Endothelial cell of umbilical vein (primary cell): ENCODE measurements at places on chromosomes 7 and 10. TPM values are rescaled to one million over a fixed set of nuclear protein-coding genes. Genes with fewer than 3 reads are reported as not detected.

DNA sequence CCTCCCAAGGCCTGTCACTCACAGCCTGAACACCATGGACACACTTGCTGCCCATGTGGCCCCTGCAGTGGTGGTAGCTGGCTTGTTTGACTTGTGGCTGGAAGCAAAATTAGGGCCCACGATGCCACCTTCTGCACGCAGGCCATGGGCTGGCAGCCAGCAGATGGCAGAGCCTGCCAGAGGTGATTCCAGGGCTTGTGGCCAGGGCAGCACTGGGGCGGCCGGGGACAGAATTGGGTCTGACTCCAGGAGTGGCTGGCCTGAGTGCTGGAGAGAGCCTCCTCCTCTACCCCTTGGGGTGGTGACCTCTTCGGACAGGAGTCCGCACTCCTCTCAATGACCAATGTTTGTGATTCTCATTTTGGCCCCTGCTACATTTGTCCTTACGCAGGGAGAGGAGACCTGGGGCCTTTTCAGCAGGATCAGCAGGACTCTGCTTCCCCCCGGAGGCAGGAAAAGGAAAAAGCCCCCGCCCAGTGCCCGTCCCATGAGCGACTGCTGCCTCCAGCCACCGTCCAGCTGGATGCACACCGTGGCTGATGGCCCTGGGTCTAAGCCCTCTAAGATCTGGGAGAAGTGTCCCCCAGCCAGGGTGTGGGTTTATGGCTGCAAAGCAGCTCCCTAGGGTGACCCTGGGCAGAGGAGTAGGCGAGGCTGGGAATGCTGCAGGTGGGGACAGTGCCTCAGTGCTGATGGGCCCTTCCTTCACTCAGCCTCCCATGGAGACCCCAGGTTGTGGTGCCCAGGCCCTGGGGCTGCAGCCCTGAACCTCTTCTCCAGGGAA is 26.5 kb downstream of the DNAJB12 start:
- DNase-seq, result peak; percentile 72

DNA sequence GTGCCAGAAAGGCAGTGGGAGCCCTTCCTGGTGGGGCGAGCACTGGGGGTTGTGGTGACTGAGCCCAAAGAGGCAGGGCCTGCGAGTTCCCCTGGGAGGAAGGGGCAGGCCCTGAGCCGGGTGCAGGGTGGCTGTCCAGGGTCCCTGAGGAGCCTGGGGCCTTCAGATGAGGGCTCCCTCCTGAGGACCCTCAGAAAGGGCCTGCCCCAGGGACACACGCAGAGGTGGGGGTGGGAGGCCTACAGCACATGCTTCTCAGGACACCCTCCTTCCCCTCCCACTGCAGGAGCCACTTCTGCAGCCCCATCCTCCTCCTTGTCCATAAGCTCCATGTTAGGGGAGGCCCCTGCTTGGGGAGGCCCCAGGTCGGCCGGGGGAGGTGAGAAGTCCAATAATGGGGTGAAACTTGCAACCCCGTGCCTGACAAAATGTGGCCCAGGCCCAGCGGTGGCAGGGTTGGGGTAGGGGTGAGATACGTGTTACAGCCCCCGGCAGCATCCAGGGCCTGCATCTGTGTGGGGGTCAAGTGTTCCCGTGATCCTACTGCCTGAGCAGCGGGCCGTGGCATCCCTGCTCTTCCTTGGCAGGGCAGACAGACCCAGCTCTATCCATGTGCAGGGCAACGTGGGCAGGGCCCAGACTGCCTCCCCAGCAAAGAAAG is 31.8 kb upstream of the RET start:
- no peak for DNase-seq

DNA sequence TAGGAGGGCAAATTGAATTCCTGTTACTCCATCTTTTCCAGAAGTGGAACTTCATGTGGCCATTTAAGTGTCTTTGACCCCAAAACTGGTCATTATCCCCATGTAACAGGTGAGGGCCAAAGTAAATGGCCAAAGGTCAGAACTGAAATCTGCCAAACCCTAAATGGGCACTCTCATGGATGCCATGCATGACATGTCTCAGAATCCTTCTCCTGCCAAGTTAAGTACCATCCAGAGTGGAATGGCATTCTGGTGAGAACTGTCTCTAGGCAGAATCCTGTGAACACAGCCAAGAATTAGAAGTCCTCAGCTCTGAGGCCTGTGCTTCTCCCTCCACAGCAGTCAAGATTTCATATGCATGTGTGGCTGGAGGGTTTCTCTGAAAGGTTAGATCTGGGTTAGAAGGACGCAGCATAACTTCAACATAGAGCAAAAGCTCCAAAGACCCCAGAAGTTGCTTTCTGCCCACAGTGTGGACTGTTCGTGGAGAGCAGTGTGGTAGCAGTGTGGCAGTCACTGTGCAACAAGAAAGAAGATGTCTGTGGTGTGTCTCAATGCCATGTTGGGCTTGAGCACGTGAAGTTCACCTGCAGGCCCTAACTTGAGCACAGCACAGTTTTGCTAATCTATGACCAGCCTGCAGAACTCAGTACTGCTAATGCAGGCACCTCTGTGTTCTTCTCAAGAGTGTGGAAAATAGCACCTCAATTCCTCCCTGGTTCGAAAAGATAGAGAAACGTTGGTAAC is 121.3 kb downstream of the ADCY1 start:
- no peak for DNase-seq

- DNase-seq, result no peak
These were observed 601.1 kb downstream of the SORCS1 start for GRCh38 chr10:106563384-106563783.

GRCh38 chr7:16114633-16115032 is 306.7 kb downstream of the CRPPA start:
- peak; percentile 53 for DNase-seq

GRCh38 chr7:50182759-50183158 is 89.7 kb upstream of the ZPBP start:
- DNase-seq, result no peak

DNA sequence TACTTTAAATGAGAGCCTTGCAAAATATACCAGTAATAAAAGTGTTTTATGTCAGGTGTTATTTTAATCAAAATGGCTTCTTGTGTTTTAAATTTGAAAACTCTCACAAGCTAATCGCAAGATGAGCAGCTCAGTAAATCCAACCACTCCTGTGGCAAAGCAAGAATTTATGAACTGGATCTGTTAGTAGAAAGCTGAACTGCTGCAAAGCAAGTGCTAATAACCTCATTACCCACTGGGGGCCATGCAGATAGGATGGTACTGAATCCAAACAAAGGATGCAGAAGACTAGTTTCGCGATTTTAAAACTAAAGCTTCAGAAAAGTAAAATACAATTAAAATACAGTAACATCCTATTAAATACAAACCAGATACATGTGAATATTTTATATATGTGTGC is 468.0 kb downstream of the PARD3 start:
- no peak for DNase-seq

DNA sequence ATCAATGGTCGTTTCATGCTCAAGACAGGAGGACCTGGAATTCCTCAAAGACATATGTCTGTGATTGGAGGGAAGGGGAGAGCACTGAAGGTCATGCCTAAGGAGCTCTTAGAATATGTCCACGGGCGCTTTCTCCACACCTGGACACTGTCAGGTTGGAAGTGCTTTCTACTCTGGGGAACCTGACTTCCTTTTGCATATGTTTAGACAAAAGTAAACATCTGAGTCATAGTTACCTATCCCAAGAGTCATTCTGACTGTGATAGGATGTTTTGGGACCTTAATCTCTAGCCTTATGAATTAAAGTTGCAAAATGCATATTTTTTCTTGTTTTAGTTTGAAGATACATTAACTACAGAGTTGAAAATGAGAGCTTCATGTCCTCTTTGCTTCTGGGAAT is 251.7 kb downstream of the KLF6 start:
- no peak for DNase-seq

DNA sequence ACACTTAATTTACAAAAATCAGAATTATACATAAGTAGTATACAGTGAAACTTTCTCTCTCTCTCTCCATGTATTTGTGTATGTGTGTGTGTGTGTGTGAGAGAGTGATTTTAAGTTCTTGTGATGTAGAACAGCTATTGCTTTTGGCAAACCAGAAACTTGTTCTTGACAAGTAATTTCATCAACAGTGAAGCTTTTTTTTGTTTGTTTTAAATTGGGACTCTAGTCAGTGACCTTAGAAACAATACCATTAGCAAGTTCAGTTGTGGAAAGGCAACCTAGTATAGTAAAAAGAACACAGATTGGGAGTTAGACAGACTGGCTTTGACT is 319.1 kb downstream of the PTEN start:
- DNase-seq, result no peak

- peak; percentile 32 for DNase-seq
These were observed 30.0 kb upstream of the PRKAR2B start for GRCh38 chr7:107014387-107015023.

GRCh38 chr10:13062803-13063202 is 37.2 kb upstream of the OPTN start:
- DNase-seq, result no peak

DNA sequence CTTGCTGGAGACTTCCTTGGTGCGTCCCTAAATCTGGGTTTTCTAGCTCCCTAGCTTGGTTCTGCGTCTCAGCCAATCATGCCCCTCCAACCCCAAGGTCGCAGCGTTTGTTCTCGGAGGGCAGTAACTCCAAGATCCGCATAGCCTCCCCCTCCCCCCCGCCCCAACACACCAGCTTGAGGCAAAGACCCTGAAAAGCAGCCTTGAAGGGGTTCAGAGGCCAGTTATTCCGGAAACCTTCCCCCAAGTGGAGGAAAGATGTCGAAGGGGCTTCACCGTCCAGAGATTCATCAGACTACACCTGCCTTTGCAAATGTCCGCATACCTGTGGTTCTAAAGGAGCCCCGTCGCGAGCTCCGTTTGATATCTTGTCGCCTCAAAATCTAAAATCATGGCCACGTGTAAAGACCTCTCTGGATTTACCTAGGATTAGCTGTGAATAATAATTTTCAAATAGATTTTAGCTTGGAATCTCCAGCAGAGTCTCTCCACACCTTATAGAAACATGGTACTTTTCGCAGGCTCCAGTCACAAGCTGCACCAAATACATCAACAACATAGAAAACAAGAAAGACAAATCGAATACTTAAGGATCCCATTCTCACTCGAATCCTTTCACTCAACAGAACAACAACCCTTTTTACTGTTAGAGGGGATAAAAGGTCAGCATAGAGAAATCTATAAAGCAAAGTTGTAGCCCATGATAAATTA is 7.9 kb downstream of the DLX6 start:
- no peak for DNase-seq

- no peak for DNase-seq
These were observed 255.4 kb upstream of the MYO3A start for GRCh38 chr10:25678666-25679065.

DNA sequence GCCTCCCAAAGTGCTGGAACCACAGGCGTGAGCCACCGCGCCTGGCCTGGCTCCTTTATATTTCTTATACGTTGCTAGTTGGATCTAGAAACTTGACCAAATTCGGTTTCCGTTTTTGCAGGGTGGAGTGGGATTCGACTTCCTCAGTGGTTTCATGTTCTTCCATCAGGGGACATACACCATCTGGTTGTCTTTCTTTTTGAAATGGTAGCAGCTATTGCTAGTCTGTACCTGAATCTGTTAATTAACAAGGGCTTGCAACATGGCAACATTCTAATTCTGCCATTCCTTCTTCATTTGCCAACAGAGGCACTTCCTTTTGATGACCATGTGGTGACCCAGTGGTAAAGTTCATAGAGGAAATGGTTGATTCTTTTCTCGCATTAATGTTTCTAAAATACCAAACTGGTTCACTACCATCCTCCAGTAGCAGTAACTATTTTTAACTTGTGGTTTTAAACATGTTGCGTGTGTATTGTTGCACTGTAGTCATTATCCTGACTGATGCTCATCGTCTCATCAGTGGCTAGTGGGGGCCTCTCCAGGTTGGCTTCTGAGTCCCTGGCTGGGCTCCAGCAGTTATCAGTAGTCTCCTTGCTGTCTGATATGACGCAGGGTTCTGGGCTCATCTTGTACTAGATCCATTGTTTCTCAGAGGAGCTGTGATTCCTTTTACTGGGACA is 159.2 kb downstream of the RGS10 start:
- no peak for DNase-seq

ZNRF2 gene
- polyA plus RNA-seq, result 0.96 and 1.4 TPM in 2 replicates

ANKRD61 gene
- 0.18 and 0.32 TPM in 2 replicates for polyA plus RNA-seq

TFEC gene
- polyA plus RNA-seq, result 3.3 and 3.6 TPM in 2 replicates
